ENCODE measurements at places on chromosomes 12 and 14. TPM values are rescaled to one million over a fixed set of nuclear protein-coding genes. Genes with fewer than 3 reads are reported as not detected.

Gene HVCN1
- total RNA-seq, result 2.2 TPM

GRCh38 chr14:75823334-75823733 lies 158.5 kb downstream of the TGFB3 start:
- no peak for DNase-seq

Gene C3AR1
- 0.28 TPM for total RNA-seq

GRCh38 chr14:66284346-66284745 lies 201.8 kb upstream of the CCDC196 start:
- no peak for DNase-seq

Measured in pulmonary artery endothelial cell (primary cell).